NCI-H774 (cell line): ENCODE measurements at places on chromosomes 3 and 15.

DNA sequence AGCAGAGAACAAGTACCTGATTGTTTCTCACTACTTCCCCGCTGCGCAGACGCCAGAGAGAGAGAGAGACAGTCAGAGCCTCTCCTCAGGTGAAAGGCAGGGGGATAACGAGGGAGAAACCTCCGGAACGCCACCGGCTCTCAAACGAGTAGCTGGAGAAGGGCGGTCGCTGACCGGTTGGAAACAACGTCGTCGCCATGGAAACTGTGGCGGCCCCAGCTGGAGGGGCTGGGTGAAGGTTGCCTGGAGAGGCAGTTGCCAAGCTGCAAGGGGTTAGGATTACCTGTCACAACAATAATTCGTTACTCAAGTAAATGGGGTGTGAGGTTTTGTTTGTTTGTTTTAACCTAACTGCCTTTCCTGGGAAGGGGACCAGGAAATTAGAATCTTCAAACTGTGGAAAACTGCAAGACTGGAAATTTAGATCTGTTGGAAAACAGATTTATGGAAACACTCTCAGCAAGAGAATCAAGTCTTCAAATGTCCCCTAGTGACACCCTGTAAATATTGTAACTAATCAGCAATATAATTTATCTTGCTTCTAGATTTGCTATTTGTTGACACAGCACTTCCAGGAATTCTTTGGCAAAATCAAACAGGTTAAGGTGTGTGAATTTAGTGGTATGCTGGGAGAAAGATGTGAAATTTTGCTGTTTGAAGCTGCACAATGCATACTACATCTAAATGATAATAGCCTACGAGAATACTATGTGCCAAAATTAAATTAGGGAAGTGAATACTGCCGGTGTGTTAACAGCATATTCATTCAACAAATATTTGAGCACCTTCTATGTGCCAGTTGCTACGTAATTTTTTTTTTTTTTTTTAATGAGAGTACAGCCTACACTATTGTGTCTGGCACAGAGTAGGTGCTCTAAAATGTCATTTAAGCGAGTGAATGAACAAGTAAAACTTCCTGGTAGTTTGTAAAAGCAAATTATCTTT, at the start of gene DNAH12:
Gene DNAH12, minus strand, starts transcription at position 164 of the 945 bp plus-strand sequence. CDS start 1,474 bp downstream, outside the sequence.
- peak; percentile 61 for DNase-seq

GRCh38 chr15:40782609-40783227, 12.9 kb downstream of the C15orf62 start:
- peak; percentile 75 for DNase-seq

DNA sequence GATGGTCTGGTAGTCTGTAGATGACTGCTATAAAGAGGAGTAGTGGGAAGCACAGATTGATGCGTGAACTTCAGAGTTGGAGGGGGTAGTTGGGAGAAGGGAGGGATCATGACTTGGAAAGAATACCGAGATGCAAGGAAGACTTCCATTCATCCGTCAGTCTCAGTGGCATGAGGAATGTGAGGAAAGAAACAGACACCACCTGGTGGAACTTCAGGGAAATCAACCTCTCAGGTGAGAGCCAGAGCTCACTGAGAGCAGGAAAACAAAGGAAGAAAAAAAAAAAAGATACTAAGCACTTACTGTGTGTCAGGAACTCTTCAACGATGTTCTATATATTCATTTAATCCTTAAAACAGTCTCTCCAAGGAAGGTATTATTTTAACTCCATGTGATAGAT, 172.4 kb downstream of the OXSM start:
- DNase-seq = no peak

DNA sequence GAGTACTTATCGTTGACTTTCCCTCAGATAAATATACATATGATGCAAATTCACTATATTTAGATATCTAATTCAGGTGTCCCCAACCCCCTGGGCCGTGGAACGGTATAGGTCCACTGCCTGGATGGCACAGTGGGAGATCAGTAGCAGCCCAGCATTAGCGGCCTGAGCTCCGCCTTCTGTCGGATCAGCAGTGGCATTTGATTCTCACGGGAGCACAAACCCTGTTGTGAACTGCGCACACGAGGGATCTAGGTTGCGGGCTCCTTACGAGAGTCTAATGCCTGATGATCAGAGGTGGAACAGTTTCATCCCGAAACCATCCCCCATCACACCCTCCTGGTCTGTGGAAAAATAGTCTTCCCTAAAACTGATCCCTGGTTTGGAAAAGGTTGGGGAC, 6.9 kb downstream of the KNL1 start:
- DNase-seq = no peak

DNA sequence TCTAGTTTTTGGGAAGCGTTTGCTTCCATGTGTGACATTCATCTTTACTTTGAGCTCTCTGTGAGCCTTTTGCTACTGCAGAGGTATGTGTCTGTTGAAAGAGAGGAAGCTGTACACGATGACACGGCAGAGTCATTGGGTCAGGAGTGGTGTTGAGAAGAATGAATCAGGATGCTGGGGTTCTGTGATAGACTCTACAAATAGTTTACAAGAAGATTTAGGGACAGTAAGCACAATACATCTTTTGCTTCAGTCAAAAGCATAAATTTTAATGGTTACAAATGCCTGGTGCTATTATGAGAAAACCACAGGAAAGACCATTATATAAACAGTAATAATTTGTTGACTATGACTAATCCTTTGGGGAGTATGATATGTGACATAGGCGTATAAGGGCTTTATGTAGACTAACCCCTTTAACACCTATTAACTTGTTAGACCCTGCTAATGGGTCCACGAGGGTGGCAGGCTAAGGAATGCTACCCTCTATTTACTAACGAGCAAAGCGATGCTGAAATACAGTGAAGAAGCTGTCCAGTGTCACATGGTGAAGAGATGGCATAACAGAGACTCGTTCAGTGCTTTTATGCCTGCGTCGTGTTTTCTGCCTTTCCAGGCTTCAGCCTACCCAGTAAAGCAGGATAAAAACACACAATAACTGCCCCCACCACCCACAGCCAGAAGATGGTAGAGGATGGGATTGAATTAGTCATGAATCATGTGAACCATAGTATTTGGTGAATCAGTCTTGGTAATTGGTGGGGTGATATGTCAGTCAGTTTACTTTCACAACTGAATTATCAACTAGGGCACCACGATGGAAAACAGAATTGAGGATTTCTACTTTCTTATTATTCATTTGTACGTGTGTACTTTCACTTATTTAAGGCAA, 118.8 kb downstream of the LPP start:
- no peak for DNase-seq

- DNase-seq = no peak
These were observed 52.7 kb upstream of the OXTR start for GRCh38 chr3:8822141-8822540.

GRCh38 chr3:161800985-161801559, 304.5 kb downstream of the OTOL1 start:
- no peak for DNase-seq

DNA sequence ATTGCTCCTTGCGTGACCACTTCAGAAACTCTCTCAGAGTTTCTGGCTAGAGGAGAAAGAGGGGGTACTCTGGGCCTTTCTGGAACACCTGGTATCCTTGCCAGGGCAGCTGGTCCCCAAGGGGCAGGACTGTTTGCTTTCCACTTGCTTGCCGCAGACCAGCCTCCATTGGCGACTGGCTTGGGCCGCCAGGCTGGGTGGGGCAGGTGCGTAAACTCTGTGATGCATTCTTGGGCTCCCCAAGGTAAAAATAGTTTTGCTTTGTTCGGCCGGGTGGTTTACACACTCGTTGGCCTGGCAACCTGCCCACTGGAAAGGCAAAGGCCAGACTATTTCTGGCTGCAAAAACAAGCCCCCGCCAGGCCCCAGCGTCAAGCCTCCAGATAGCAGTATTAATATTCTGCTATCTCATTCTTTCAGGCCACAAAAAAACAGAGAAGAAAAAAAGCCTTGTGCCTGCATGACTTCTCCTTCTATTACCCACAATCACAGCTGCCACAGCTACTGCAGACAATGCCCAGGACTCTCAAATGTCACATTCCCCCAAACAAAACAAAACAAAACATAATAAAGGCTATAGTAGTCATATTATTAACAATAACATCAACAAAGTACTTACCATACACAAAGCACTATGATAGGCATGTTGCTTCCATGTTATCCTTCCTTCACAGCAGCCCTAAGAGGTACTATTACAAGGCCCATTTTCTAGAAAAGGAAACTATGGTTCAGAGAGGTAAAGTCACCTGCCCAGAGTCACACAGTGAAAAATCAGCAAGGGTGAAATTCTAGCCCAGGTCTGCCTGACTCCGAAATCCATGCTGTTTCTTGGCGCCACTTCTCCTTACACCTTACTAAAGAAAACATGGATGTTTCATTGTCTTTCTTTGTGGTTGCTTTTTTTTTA, 14.0 kb upstream of the SSUH2 start:
- peak; percentile 44 for DNase-seq

DNA sequence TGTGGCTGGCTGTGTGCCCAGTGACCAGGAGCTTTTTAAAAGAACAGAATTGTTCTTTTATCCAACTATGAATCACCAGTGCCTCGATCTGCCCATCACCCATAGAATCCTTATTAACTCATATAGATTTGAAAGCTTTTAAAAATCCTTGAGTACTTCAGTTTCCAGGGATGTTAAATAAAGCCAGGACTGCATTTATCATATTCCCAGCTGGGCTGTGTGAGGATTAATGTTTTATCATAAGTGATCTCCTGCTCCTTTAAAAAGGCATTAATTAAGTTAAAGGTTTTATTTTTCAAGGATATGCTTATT, 234.0 kb downstream of the MYRIP start:
- no peak for DNase-seq

GRCh38 chr3:27521179-27521871, 37.1 kb upstream of the SLC4A7 start:
- DNase-seq = no peak

GRCh38 chr3:150180334-150180733, 209.6 kb upstream of the PFN2 start:
- DNase-seq = no peak

DNA sequence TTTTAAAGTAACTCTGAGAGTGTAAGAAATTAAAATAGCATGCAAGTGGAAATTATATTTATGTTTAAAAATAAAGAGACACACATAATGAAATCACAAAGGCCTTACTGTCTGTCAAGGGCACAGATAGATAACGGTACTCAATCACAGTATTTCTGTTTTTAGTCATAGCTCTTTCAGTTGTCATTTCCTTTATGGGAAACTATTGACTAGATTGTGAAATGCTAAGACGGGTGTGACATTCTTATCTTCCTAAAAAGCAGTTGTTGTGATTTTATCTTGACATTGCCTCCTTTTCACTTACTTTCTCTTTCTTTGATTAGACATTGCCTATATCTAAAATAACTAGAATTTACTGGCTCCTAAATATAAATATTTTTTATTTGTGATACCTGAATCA, 100.1 kb upstream of the PLSCR5 start:
- no peak for DNase-seq

DNA sequence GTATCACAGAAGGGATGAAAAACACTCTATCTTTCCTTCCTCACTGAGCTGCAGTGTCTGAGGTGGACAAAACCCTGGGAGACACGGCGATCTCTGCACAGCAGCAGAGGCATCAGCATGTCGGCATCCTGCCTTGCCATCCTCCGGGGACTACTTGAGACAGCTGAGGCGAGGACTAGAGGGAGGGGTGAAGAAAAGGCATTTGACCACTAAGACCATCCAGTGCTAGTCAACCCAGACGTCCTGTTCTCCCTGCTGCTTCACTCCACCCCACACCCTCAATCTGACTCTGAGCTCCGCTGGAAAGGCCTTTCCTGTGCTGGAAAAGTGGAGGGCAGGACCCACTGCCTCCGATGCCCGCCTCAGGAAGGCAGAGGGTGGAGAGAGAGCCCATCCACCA, 67.3 kb downstream of the VGLL4 start:
- no peak for DNase-seq

DNA sequence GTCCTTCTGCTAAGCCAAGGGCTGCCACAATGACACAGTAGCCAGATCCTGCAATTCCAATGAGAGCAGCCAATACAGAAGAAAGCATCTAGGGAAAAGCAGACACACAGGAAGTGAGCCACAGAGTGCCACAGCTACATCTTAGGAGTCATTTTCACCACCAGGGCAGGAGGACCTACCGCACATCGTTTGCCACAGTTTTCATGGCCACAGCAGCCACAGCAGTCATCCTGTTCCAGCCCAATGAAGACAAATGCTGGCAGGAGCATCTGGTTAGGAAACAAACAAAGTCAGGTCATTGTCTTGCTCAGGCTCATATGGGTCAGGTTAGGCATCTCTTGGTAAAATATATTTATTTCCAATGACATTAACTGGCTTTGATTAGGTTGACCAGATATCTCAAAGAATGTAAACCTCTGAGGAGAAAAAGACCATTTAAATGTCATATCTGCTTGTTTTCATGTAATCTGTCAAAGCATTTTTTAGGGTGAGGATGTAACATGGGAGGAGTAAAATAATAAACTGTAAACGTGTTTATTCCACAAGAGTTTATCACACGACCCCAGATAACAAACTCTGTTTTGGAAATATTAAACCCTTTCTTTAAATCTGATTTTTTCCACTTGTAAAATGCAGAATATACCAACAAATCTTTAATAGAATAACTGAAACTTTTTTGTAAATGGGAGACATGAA, 1.8 kb downstream of the TM4SF1 start:
- no peak for DNase-seq
